Camera-type eye (tissue), 1 donor: ENCODE measurements at places on chromosomes 2 and 18. TPM values are rescaled to one million over a fixed set of nuclear protein-coding genes. Genes with fewer than 3 reads are reported as not detected.

C2orf78 gene
- not detected for total RNA-seq

BOLL gene
- 0.27 TPM for total RNA-seq

CCT4 gene
- 122 TPM for total RNA-seq

RAD51AP2 gene
- 0.27 TPM for total RNA-seq

BUB1 gene
- total RNA-seq: 14.8 TPM

AQP12A gene
- not detected for total RNA-seq

ASTL gene
- 0.49 TPM for total RNA-seq

CCDC74B gene
- total RNA-seq: 13.4 TPM

AQP12B gene
- total RNA-seq: not detected

LRP2 gene
- total RNA-seq: 88.0 TPM

FN1 gene
- total RNA-seq: 592 TPM

DQX1 gene
- 0.55 TPM for total RNA-seq

AMER3 gene
- 11.8 TPM for total RNA-seq

ANKAR gene
- 37.9 TPM for total RNA-seq

GALR1 gene
- total RNA-seq: 0.16 TPM

AP1S3 gene
- total RNA-seq: 5.5 TPM

NEU2 gene
- not detected for total RNA-seq

NPHP1 gene
- 8.8 TPM for total RNA-seq

RNF152 gene
- total RNA-seq: 49.1 TPM

PRKAG3 gene
- total RNA-seq: 1.5 TPM

PMAIP1 gene
- total RNA-seq: 2.7 TPM

SNORC gene
- total RNA-seq: 0.55 TPM

FAHD2B gene
- total RNA-seq: 14.0 TPM

PROC gene
- not detected for total RNA-seq

ANKRD30B gene
- total RNA-seq: not detected

AGXT gene
- total RNA-seq: not detected

LRATD1 gene
- 24.7 TPM for total RNA-seq

HOXD4 gene
- 0.33 TPM for total RNA-seq

DSC2 gene
- 20.9 TPM for total RNA-seq

LYPD6 gene
- 18.4 TPM for total RNA-seq

POTEI gene
- total RNA-seq: 0.22 TPM

PDCL3 gene
- total RNA-seq: 12.0 TPM

SERPINB11 gene
- 0.93 TPM for total RNA-seq

MRPL30 gene
- 35.3 TPM for total RNA-seq

UGT1A9 gene
- not detected for total RNA-seq

FAM136A gene
- total RNA-seq: 40.7 TPM

LINC00305 gene
- total RNA-seq: not detected

SLC35F6 gene
- total RNA-seq: 26.6 TPM

IL36RN gene
- 0.22 TPM for total RNA-seq

OTOS gene
- not detected for total RNA-seq

NR4A2 gene
- total RNA-seq: 6.5 TPM
